ENCODE measurements at places on chromosomes 5 and 9.

- no peak for DNase-seq
Measured at GRCh38 chr5:52783226-52783959, 4.3 kb upstream of the ITGA1 start.

DNA sequence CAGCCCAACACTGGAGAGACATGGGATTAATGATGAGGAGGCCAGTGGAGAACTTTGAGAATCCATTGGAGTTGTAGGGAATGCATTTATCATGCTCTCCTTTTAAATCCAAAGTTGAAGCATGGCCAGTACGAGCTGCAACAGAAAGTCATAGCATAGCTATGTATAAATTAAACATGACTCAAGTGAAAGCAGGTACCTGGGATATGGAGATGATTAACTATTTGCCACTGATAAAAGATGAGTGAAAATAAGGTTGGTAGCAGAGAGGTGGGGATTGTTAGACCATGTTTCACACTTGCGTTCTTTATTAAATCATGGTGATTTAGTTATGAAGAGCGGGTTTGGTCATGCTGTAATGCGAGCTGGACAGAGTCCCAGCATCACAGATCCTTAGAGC lies 189.6 kb downstream of the ARHGEF28 start:
- DNase-seq = no peak

GRCh38 chr5:98455665-98456064 lies 317.8 kb upstream of the RGMB start:
- no peak for DNase-seq

GRCh38 chr5:134554319-134555222 lies 29.1 kb downstream of the JADE2 start:
- DNase-seq = peak; percentile 48

GRCh38 chr9:113350107-113350661 lies 843 bp downstream of the BSPRY start:
- DNase-seq = no peak

DNA sequence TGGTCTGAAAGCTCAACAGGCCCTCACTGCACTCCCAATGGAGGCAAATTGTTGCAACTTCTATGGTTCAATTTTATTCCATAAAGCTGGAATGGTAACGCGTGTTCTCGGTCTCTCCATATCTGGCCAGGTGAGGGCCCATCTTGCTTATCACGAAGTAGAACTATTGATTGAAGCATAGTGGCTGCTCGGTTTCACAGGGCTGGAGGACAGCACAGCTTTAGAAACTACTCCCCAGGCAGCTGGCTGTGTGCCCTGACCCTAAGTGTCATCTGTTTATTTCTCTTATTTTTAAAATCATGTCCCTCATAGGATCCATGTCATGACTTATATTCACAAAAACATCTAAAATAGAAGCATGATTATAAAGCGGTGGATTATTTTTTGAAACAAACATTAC lies 223.4 kb downstream of the NPR3 start:
- DNase-seq = no peak

DNA sequence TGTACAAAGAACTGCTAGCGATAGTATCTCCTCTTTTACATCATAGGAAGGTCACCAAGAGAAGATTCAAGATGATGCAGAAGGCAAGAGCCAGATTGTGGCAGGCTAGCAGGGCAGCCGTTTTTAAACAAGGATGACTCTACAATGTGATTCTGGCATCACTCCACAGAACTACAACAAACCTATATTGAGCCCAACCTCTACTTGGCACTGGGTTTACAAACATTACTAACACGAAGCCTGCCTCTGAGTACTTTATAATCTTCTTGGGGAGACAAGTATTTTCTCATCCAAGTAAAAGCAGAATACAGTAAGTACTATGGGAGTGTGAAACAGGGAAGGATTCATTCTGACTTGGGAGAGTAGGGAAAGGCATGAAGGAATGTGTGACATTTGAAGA lies 448.6 kb downstream of the ZNF608 start:
- DNase-seq = no peak

DNA sequence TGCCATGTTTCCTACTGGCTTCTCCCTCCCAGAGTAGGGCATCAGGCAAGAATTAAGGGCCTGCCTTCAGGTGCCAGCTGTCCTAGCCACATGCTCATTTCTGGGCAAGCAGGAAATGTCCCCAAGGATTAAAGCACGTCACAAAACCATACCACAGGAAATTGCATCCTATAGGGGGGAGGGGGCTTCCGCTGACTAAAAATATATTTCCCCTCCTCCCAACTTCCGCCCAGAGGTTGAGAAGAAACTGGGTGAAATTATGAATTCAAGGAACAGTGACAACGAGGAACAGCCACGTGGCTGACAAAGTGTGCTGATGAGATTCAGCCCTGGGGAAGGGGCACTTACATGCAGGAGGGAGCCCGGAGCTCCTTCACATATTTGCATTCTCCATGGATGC lies 4.1 kb downstream of the HBEGF start:
- no peak for DNase-seq

DNA sequence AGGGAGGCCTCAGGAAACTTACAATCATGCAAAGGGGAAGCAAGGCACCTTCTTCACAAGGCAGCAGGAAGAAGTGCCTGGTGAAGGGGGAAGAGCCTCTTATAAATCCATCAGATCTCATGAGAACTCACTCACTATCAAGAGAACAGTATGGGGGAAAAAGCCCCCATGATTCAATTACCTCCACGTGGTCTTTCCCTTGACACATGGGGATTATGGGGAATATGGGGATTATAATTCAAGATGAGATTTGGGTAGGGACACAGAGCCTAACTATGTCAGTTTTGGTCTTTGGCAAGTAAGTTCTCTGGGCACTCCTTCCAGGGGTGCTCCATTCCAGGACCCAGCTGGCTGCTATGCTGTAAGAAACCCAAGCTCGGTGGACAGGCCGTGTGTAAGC lies 275.3 kb upstream of the TUT7 start:
- no peak for DNase-seq

- no peak for DNase-seq
Measured at GRCh38 chr9:37970301-37971107, 66.6 kb upstream of the SLC25A51 start.

DNA sequence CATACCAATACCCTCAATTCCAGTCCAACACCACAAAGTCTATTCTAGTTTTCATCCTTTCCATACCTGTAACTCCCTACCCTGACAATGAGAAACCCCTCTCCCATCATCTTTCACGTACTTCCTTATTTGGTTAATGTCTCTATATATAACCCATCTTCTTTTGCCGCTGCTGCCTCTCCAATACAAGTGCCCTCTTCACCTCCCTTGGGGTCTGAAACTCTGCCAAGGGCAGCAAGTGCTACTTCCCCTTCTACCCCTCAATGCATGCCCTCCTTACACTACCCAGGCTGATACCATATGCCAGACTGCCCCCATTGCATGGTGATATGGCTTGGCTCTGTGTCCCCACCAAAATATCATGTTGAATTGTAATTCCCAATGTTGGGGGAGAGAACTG lies 24.4 kb upstream of the SMIM15 start:
- no peak for DNase-seq

- peak; percentile 65 for DNase-seq
Measured at GRCh38 chr9:114902786-114903524, 27.4 kb downstream of the TNFSF8 start.

- DNase-seq = peak; percentile 38
Measured at GRCh38 chr5:132065351-132065937, 5.0 kb downstream of the IL3 start.

DNA sequence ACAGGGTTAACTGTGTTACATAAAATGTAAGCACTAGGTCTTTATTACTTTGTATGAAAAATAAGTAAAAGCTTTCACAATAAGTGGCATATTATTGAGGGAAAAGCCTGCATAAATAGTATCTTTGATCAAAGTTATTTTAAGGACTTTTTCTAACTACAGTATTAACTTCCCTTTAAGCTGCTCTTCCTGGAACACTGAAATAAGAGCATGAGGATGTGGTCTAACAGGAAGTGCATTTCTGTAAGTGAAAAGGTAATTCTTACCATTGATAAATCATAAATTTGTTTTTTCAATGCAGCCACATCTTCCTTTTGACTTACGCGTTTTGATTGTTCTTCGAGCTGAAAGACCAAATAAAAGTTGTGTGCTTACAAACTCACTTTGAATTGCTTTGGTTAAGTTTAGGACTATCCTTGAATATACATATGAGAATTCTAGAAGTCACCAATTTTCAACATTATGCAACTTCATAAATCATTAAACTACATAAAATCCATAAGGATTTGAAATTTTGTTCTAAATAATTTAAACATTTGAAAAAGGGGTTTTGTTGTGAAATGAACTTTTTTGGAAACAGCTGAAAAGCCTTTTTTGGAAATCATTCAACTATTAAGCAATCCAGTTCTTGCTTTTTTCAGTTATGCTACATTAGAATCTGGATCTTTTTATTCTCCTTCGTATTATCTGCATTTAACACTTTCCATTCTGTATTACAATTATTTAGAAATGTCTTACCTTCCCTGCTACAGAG lies 50.6 kb downstream of the RASEF start:
- DNase-seq = no peak

GRCh38 chr9:88828492-88828974 lies 162.7 kb upstream of the S1PR3 start:
- DNase-seq = no peak

GRCh38 chr9:72271613-72272478 lies 93.2 kb downstream of the ZFAND5 start:
- peak; percentile 10 for DNase-seq

DNA sequence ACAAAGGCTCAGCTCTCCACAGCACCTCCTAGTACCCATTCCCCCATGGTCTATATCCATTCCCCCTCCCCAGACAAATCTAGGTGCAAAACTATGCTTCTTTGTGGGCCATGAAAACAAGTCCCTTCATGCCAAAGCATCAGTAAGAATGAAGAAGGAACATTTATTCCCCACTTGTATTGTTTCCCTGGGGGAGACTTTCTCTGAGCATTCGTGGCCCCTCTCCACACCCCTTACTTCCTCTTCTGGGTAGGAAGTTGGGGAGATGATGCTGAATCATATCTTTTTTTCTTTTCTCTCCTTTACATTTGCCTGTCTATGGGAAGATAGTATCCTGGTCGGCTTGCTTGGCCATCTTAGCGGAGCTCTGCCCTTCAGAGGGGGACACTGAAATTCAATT lies 246.8 kb downstream of the NSG2 start:
- DNase-seq = no peak

- DNase-seq = no peak
Measured at GRCh38 chr5:76930083-76930482, 22.8 kb upstream of the CRHBP start.

- DNase-seq = no peak
Measured at GRCh38 chr9:96509026-96509425, 59.1 kb downstream of the HABP4 start.

GRCh38 chr5:175680463-175680862 lies 22.6 kb downstream of the HRH2 start:
- no peak for DNase-seq
